Activated T-helper 9 cell treated with anti-CD3 and anti-CD28 coated beads, Interleukin-2, amount 50 U/mL, for 16 hours (primary cell): ENCODE measurements at places on chromosomes 7 and 10.

DNA sequence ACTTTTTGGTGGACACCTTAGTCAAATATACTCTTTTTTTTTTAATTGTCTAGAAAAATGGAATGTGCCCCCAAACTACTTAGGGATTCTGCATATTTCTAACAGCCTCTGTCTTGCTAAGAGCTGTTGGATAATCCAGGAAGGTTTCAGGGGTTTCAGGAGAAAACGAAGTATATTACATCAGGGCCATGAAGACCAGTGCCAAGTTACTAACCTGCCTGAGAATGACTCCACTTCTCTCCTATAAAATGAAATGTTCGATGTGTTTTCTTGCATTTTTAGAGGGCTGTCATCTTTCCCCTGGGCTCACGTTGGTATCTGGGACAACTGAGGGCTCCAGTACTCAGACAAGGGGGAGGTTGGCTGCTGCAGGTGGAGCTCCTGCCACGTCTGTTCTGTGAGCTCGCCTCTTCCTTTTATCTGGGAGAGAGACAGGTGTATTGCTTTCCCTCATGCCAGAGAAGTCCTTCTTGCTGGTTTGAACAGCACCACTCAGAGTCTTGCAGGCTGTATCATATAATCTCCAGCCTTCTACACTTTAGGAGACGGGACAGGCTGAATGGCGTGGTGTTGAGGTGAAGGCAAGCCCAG is 71.3 kb downstream of the CAMK1D start:
- no peak for DNase-seq

DNA sequence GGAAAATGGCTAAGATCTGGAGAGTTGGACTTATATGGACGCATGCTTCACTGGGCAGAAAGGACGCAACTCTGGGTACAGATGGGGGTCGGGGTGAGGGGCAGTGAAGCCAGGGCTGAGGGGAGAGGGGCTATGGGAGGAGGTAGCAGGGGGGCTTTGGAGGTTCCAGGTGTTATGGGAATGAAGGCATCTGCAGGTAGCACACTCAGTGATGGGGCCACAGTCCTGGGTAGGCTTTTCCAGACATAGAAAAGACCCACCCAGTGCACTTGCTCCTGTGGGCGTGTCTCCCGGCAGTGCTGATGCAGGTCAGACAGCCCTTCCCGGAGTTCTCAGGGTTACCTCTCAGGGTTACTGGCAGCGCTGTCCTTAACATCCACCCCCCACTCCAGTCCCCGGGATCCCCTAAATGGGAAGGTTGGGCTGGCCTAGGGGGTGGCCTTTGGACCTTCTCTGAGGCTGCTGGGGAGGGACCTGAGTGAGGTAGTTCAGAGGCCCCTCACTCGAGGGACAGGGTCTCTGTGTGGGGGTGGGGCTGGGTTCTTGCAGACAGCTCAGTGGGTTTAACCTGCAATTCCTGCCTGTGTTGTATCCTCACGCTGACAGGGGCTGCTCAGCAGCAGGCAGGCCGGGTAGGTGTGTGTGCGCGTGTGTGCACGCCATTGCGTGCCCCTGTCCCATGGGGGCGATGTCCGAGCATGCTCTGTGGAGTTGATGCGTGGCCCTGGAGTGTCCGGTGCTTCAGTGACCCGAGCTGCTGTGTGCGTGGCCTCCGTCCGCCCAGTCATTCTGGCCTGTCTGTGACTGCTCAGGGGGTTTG is 6.2 kb downstream of the ZYX start:
- no peak for DNase-seq

GRCh38 chr10:31618541-31619291 is 299.7 kb downstream of the ZEB1 start:
- DNase-seq = no peak

DNA sequence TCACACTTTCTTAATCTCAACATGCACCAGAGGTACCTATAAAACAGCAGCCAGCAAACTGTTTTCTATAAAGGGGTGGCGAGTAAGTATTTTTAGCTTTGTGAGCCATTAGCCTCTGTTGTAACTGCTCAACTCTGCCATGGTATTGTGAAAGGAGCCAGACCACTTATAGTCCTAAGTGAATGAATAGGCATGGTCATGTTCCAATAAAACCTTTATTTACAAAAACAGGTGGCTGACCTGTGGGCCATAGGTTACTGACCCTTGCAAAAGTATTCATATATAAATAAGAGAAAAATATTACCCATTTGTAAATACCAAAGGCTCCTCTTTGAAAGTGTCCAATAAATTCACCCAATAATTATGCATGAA is 50.3 kb downstream of the ICA1 start:
- DNase-seq = no peak

GRCh38 chr10:58282615-58283014 is 13.7 kb downstream of the CISD1 start:
- no peak for DNase-seq

DNA sequence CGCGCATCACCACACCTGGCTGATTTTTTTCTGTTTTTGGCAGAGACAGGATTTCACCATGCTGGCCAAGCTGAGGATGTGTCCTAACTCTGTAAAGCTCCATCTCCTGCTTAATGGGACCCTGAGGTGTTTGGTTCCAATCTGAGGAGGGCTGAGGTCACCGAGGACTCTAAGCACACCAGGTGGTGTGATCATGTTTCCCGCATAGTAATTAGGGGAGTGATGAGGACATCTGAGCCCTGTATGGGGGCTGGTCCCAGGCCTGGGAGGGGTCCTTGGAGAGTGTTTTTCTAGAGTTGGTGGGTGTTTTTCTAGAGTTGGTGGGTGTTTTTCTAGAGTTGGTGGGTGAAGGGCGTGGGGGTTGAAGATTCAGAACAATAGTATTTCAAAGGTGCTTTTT is 3.0 kb upstream of the ABHD11 start:
- no peak for DNase-seq

DNA sequence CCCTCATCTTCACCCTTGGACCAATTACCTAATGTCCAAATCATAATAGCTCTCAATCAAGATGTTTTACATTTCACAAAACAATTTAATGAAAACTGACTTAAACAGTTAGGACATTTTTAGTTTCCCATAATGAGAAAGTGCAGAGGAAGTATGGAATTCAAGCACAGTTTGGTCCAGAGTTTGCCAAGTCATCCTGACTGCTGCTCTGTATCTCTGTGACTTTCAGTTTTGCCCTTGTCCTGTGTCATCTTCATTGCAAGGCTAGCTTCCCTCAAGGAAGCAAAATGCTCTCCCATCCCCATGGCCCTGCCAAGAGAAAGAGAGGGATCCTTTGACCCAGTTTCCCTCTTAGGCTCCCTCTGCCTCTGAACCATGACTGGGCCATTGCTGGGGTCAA is 7.9 kb upstream of the PLEKHS1 start:
- DNase-seq = no peak

DNA sequence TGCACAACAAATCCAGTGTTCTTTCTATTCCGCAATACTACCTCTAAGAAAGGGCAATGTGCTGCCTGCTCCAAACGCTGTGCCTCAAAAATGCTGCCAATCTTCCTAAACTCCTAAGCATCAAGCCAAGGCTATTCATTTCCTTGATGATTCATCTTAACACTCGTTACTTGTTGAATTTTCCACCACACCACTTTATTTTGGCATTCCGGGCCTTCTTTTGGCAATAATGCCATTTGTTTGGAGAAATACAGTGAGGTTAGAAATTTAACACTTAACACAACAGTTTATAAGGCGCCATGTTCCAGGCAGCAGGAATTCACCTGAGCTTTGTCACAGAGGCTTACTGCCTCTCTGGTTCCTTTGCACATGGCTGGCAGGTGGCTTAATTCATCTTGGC is 82.6 kb upstream of the ABCB5 start:
- no peak for DNase-seq

DNA sequence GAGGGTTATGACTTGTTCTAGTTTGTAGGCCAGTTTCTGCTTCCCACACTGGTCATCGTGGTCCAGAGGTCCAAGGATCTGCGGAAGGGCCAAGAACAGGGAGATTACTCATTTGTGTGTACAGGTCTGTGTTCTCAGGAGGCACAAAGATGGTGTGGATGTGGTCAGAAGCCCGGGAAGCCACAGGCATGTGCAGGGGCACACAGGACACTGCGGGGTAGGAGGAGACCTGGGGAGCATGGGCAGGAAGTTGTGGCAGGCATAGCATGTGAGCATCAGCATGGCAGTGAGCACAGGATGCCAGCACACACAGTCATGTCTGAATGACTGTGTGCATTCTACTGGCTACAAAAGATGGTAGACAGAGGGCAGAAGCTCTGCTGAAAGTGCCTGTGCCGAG is 445.8 kb downstream of the PLXNA4 start:
- DNase-seq = no peak

GRCh38 chr7:27141137-27141922 is 2.2 kb downstream of the HOXA5 start:
- no peak for DNase-seq

- peak; percentile 10 for DNase-seq
These were observed 37.2 kb downstream of the ERLIN1 start for GRCh38 chr10:100148353-100149211.

DNA sequence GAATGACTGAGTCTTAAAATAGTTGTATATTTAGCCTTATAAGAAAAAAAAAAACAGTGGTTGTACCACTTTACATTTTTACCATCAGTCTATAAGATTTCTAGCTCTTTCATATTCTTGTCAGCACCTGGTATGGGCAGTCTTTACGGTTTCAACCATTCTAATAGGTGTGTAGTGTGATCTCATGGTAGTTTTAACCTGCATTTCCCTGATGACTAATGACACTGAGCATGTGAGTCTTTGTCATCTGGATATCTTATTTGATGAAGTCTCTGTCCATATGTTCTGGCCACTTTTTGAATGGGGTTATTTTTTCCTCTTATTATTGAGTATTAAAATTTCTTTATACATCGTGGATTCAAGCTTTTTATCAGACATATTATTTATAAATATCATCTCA is 365.3 kb upstream of the IGFBP3 start:
- DNase-seq = no peak
